ENCODE measurements at places on chromosomes 2 and 18.

DNA sequence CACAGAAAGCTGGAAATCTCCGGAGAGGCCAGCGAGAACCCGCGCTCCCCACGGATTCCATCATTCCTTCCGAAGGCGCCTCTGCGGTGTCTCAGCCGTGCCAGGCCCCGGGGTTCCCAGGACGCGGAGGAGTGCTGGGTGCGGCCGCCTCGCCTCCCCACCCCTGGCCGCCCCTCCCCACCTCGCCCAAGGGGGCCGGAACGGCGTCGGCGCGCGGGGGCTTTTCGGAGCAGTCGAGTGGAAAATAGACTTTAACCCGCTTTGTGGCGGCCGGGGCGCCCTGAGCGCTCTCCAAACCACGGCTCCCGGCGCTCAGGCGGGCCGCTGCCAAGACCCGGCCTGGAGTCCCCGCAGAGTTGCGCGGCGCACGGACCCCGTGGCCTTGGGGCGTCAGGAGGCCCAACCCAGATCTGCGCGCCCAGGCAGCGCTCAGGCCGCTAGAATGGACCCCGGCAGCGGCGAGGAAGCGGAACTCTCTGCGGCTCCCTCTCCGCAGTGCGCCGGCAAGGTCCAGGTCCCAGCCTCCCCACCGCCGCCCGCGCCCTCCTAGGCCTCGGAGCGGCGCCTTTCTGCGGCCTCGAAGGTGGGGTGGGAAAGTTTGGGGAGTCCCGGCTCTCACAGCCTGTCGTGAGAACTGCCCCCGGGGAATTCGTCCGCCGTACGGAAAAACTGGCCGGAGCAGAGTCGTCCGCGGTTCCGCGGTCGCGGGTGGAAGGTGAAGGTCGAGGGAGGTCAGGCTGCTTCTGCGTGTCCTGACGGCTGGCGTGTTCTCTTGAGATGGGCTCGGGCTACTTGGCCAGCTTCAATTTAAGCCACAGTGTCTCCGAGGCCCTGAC is 1.2 kb upstream of the EMX1 start:
- DNase-seq: no peak

DNA sequence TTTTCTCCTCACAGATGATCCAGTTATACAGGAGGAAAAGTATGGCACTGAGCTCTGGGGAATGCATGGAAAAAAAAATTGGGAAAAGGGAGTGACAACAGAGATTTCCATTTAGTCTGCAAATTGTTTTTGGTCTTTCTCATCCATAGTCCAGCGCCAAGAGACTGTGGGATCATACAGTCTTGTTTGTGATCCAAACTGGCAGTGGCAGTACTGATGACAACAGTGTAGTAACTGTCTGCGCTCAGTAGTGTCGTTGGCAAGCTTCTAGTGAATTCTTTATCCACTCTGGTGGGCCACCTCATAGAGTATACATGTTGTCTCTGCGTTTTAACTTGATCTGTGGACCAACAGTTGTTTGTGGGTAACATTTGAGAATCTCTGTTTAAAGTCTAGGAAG is 37.9 kb downstream of the GALNT1 start:
- DNase-seq: no peak

GRCh38 chr2:221590861-221591365 is 18.8 kb upstream of the EPHA4 start:
- no peak for DNase-seq

- DNase-seq: no peak
Measured at GRCh38 chr2:119718501-119719260, 39.7 kb downstream of the TMEM177 start.

DNA sequence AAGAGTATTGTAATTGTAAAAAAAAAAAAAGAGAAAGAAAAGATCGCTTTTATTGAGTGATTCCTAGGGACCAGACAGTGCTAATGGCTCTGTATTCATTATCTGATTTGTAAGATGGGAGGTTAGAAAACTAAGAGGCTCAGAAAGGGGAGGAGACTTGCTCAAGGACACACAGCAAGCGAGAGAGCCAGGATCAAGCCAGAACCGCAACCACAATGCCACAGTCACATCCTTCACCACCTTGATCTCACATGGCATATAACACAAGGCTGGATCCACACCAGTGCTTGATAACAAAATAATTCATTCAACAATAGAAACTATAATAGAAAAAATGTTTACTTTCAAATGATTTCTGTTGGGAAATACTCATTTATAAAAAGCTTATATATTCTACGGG is 37.5 kb downstream of the TFCP2L1 start:
- no peak for DNase-seq

DNA sequence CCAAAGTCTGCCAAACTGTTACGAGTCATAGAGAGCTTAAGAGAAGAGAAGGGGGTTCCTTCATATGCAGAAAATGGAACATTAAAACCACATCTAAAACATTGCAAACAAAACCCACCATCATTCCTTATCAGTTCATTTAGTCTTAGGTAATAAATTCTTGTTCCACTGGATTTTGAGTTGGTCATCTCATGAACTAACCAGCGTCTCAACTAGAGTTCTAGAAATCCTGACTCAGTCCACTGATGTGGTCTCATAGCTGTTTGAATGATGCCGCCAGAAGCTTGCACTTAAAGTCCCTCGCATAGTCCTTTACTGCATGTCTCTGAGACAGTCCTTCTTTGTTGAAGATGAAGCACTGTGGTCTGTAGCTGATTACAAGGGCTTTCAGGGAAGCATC is 15.0 kb upstream of the CAB39 start:
- no peak for DNase-seq

- DNase-seq: no peak
Measured at GRCh38 chr2:172323861-172324597, 103.4 kb upstream of the ITGA6 start.

- no peak for DNase-seq
Measured at GRCh38 chr2:12334412-12334966, 382.2 kb upstream of the TRIB2 start.

DNA sequence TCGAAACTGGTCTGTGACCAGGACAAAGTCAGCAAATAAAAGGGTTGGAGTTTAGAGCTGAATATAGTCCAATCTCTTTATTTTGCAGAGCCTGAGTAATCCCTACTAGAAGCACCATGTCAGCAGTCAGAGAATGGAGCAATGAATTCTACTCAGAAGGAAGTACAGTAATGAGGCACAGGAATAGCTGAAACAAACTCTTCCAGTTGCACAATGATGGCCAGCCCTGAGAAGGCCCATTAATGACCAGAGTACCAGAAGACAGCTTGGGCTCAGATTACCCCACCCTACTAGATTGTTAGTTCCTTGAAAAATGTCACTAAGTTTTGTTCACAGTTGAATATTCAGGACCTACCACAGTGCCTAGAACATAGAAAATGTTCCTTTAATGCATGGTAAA is 40.3 kb upstream of the SCG2 start:
- DNase-seq: no peak

DNA sequence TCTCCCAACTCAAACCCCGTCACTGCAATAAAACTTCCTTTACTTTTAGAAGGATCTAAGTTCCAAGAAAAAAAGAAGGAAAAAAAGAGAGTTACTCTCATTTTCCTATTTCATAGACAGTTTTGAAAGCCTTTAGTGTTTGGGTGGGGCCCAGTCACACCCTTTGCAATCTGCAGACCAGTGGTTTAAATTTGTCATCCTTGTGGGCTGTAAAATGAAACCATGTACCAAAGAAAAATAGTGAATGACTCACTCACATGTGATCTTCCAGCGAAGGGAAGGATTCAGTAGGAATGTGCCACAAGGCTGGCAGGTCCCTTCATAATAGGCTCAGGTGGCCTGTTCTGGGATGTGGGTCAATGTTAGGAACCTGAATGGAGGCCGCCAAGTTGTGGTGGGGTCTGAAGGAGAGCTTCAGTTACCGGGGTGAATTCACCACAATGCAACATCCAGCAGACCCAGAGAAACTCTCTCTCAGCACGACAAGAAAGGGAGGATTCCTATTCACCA is 28.3 kb downstream of the ANXA4 start:
- peak; percentile 68 for DNase-seq

GRCh38 chr2:164000176-164000575 is 264.4 kb upstream of the FIGN start:
- no peak for DNase-seq

DNA sequence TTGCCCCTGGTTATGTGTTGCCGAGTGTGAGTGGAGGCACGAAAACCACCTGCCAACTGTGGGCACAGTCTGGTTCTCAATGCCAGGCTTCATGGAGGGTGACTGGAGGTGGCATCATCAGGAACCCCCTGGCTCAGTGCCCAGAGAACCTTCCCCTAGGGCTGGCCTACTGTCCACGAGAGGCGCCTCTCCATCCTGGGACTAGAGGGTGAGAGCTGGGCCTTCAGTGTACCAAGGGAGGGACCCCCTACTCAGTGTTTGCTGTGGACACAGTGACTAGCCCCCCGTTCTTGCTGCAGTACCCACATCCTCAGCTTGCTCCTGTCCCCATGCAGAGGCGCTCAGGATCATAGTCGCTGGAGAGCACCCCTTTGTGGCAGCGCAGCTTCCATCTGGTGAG is 202.6 kb downstream of the HDAC4 start:
- no peak for DNase-seq

GRCh38 chr18:49030692-49031443 is 80.1 kb upstream of the SMAD7 start:
- DNase-seq: no peak

GRCh38 chr18:39346916-39347315 is 1781.3 kb upstream of the CELF4 start:
- no peak for DNase-seq

- no peak for DNase-seq
Measured at GRCh38 chr18:50559752-50560680, at the start of gene MAPK4. TSS of gene MAPK4 (plus strand) at chr18:50560087. CDS start at chr18:50663959, 103,872 bp downstream.
